Hippocampal formation (tissue), 2 donors: ENCODE measurements at places on chromosomes 5 and 9.

DNA sequence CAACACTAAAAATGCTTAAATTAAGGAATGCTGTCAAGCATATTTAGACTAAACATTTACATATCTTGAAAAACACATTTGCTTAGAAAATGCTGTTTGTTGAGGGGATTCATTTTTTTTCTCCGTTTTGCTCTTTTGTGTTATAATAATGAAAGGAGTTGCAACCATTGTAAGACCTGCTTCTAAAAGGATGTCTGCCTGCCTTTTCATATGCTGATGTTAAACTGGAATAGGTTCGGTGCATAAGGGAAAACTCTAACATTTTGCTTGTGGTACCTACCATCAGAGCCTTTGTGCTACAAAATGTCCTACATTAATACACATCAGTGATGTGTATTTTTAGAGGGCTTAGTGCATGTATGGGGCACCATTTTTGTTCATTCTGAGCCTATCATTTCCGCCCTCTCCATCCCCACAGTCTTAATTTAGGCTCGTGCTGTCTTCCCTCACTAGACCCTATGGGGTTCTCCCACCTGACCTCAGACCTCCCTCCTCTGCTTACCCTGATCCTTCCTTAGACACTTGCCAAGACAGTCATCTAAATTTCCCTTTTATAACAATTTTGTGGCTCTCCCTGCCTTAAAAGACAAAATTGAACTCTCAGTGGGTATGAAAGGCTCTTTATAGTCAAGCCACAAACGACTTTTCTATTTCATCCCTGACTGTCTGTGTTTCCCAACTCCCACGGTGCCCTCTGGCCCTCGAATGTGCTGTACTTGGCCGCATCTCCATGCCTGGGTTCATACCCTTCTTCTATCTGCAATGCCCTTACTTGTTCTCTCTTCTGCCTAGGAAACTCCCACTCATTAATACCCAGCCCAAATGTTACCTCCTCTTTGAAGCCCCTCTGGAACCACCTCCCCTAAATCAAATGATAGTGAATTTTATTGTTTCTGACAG lies 61.2 kb downstream of the CMYA5 start:
- DNase-seq, result no peak

DNA sequence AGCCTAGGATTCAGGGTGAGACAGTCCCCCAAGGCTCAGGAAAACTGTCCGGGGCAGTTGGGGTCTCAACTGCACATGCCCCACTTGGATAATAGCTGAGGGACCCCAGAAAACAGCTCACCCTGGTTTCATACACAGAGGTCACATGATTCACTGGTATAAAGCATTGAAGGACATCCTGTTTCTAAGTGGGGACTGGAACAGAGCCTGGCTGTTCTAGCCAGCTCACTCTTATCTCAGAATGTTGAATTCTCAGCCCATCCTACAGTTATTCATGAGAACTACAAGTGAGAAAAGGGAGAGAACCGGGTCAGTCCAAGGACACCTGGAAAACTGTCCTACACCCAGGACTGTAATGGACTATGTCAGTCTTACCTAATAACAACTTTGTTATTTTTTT lies 170.9 kb downstream of the FGF1 start:
- DNase-seq, result no peak

DNA sequence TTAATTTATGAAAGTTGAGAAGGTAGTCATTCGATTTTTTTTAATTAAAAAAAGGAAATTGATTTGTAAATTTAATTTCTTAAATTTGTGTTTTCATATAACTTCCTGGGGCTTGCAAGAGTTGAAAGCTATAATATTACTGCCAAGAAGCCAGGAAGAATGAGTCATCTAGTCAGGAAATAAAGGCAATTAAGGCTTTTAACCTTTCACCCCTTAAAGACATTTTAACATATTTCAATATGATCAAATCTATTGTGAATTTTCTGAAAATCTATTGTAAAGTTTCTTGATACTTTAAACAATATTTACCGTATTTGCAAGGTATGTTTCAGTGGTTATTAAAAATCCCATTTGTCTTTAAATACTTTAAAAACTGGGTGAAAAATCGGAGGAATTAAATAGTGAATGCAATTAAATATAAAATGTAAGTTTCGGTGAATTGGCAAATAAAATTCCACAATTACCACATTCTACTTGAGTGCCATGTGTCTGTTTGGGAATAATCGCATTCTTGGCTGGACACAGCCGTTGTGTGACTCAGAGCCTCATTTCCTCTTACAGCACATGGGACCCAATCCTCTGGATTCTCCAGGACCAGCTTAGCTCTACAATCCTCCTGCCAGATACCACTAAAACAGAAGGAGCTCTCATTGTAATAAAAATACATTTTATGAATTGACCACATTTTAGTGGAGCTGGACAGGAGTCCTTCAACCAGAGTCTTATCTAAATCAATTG lies 310.7 kb downstream of the HCN1 start:
- no peak for DNase-seq

DNA sequence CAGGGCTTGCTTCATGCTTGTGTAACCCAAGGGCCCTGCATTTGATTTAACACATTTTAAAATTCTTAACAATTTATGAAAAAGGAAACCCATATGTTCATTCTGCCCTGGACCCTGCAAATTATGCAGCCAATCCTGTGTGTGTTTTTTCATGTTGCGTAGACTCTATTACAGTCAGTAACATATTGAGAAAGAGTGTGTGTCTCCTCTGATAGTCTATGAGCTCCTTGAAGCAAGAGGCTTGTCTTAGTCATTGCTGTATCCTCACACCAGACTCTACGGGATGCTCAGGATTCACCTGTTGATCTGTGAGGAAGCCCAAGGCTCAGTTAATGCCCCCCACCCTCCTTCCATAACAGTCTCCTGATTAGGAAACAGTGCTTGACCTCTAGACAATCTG lies 177.3 kb upstream of the DMAC1 start:
- no peak for DNase-seq

DNA sequence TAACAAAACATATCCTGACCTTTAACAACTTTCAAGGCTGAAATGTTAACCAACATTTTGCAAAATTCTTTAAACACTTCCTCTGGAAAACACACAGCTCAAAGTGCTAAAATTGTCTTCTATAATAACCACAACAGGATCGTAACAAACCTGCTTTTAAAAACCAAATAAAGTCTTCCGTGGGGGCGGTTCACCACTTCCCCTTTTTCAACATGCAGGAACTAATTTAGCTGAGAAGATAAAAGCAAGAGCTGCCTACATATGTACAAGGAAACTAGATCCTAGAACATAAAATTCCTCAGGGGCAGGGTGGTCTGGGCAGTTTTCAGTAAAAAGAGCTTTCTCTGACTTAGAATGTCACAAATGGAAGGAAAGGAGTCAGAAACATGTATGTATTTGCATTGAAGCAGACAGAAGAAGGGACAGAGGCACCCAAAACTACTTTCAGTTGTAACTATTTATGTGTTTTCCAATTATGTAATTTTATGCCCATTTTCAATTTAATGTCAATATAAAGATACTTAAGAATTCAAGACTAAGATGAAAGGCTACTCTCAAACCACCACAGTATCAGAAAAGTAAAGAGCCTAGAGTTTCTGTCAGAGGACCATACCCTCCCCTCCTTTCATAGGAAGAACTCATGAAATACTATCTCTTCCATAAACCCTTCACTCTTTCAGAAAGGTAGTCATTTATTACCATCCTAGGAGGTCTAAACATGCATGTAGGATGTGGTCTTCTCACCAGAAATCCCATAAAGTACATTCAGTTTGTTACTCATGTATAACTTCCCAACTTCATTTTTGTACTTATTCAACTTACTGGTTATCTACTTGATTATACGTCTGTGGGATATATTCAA lies 185.9 kb upstream of the RASA1 start:
- no peak for DNase-seq

- no peak for DNase-seq
Measured at GRCh38 chr9:18922161-18922885, 110.7 kb downstream of the SAXO1 start.

- no peak for DNase-seq
Measured at GRCh38 chr5:137792303-137792702, 38.1 kb upstream of the HNRNPA0 start.

DNA sequence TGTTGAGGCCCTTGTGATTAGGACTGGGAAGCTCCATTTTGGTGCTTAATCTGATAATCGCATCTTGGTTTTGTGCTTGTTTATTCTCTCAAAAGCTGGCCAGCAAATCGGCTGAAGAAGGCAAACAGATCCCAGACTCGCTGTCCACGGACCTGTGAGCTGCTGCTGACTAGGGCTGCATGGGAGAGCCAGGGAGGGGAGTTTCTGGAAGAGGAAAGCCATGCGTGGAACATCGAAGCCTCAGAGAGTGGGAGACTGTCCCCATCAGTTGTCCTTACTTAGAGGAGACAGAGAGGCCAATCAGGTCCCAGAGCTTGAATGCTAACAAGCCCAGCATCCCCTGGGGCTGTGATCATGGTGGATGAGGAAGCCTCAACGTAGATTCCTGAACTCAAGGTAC lies 23.0 kb upstream of the FOXI1 start:
- DNase-seq, result no peak

GRCh38 chr5:91224969-91225368 lies 158.1 kb downstream of the ARRDC3 start:
- DNase-seq, result no peak

- DNase-seq, result no peak
Measured at GRCh38 chr5:134029156-134029555, 24.4 kb upstream of the VDAC1 start.

DNA sequence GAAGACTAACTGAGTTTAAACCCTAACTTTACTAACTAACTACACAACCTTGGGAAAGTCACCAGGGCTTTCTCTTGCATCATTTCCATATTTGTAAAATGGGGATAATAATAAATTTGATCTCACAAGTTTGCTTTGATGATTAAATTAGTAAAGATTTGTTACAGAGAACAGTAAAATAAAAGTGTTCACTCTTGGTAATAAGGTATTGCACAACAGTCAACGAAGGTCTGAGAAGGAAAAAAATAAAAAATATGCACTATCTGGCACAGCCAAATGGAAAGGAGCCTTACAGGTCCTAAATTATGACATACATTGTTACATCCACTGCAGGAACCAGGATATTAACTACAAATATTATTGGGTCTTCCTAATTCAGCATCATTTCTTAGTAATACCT lies 160.0 kb upstream of the TMEM161B start:
- DNase-seq, result no peak

- no peak for DNase-seq
Measured at GRCh38 chr5:141362719-141363118, 1.2 kb upstream of the PCDHGA5 start.

DNA sequence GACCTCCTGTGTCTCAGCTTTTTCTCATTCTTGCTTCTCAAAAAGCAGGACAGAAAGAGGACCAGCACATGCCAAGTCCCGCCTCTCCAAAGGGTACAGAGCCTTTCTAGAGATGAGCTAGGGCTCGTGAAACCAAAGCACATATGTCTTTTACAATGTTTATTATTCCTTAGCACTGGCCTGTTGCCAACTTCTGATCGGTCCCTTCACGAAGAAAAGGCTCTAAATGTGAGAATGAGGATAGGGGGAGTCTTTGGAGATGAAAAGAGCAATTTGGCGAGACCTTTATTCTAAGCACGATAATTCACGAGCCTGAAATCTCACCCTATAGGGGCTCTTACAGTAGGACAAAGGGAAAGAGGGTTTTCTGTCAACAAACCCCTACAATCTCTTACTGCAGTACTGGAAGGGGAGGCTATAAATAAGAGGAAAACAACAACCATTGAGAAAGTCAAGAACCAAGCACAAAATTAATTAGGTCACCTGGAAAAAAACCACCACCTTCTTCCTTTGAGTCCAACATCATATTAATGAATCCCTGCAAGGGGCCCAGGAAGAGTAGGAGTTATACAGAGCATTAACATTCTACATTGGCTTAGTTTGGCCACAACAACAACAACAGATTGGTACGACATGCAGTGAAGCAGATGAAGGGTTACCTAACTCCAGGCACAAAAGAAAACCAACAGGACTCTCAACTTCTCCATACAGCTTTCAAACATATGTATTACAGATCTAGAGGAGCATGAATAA lies 309.5 kb downstream of the PDE4D start:
- DNase-seq, result no peak

GRCh38 chr9:76603448-76603895 lies 144.5 kb downstream of the GCNT1 start:
- no peak for DNase-seq

- no peak for DNase-seq
Measured at GRCh38 chr5:58491216-58491892, at the start of gene GAPT. TSS of gene GAPT (plus strand) at chr5:58491435. CDS start at chr5:58494537, 3,102 bp downstream.

DNA sequence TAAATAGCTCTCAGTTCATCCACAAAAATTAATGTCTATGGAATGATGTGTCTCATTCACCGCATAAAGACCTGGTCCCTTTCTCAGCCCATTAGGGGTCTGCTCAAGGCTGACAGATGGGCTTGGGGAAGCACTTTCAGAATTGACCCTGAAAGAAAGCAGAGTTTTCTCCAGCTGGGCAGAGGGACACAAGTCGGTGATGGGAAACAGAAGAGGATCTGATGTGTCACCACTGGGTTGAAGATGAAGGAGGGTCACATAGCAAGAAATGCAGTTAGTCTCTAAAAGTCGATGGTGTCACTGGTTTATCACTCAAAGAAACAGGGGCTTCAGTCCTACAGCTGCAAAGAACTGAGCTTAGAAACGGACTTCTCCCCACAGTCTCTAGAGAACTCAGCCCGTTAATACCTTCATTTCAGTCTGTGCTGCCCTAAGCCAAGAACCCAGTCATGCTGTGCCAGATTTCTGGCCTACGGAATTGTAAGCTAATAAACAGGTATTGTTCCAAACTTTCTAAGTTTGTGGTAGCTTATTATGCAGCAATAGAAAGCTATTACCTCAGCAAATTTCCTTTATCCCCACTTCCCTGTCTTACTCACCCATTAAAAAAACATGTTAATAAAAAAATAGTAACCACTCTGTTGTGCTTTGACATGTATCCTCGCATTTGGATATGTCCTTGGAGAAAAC lies 64.6 kb downstream of the ADAMTS12 start:
- no peak for DNase-seq
